ENCODE measurements at places on chromosomes 6 and 20. TPM values are rescaled to one million over a fixed set of nuclear protein-coding genes. Genes with fewer than 3 reads are reported as not detected.

The LY6G6C gene
- polyA plus RNA-seq: 0.62 TPM

The ZNF831 gene
- polyA plus RNA-seq: 0.21 TPM

The NKAPL gene
- 0.97 TPM for polyA plus RNA-seq

The TRIM10 gene
- polyA plus RNA-seq: 0.65 TPM

The ZC3H12D gene
- polyA plus RNA-seq: 0.23 TPM

The GINS1 gene
- 8.7 TPM for polyA plus RNA-seq

The BANF2 gene
- polyA plus RNA-seq: not detected

The KHDC1 gene
- polyA plus RNA-seq: 2.9 TPM

DNA sequence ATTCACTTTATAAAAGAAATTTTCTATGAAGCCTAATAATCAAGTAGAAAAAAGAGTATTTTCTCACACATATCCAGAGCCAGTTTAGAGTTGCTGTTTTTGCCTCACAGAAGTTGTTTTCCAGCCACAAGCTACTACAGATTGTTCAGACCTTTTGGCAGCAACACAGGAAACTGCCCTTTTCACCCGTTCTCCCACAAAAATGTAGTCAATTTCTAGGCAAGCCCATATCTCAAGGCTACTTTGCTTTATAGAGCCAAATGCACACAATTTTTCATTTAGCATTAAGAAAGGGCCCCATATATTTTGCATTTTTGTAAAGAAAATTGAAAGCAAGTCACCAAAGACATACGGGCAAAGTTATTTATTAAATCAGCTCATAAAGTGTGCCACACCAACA is 49.5 kb downstream of the EPB41L2 start:
- peak; percentile 86 for DNase-seq

DNA sequence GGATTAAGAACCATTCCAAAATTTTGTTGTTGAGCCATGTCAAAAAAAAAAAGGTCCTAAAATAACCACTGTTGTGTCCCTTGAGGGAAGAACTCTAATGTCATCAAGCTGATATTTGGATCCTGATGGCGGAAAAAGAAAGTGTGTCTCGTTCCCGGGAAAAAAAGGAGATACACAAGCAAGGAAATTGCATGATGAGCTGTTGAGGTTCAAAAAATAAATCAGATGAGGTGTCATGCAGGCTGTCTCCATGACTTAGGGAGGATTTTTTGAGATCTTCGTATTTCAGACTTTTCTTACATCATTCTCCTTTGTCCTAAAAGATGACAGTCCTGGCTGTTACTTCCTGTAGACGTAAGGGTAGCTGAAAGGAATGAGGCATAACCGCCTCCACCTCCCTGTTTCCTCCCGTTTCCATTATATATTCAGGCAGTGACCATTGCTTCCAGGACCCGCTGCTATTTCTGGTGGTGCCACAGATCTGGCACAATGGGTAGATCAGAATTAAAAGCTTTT is 117.3 kb upstream of the TNFAIP3 start:
- peak; percentile 85 for DNase-seq

DNA sequence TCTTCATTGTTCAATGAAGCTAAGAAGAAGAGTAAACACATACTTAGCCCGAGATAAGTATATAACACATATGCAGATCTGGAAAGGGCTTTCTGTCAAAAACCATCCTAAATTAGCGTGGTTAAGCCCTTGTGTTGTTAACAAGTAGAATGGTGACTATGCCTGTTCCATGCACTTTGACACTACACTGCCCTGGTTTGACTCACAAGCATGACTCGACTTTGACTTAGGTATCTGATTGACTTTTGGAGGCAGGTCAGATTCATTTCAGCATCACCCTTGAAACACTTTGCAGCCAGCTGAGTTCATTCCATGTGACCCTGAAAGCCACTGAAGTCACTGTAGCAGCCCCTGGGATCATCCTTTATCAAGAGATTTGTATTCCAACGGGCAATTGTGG is 239.8 kb downstream of the TBX18 start:
- no peak for DNase-seq

GRCh38 chr6:42366999-42367352 is 84.8 kb downstream of the TRERF1 start:
- no peak for DNase-seq

DNA sequence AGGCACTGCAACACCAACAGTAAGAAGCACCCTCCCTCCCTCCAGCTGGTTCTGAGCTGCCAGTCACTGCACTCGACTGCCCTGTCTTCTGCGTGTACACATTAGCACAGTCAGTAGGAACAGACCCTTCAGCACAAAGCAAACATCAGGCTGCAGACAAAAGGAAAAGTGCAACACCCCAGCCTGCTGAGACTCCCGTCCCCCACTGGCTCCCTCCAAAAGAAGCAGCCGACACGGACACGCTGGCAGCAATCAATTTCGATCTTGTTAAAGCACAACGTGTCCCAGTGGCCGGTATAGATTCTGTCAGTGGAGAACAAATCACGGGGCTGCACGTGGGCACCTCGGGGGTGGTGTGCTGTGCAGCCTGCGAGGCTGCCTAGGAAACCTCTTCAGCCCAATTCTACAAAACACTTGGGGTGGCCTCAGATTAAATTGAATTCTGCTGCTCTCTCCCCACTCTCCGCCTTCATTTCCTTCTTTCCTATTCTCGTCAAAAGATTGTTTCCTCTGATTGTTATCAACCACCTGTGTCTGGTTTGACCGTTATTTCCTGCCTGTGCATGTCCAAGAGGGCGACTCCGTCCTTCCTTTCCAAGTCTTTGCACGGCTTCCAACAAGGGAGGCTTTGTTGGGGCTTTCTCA is 38.7 kb downstream of the TRAF3IP2 start:
- no peak for DNase-seq

DNA sequence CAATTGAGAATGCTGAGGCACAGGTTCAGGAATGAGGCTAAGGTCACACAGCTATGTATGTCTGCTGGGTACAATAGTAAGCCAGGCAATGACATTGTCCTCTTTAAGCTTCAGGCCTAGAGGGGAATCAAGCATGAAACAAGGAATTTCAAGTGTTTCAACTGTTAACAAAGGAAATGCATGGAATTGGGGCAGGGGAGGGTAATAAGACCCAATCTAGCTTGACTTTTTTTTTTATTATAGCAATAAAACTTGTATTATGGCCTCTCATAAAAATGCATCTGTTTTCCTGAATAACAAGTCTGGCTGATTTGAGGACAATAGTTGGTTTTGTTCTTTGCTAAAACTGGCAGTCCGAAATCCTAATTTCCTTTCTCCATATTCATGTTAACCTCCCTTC is 336.7 kb downstream of the CBLN4 start:
- DNase-seq: no peak

DNA sequence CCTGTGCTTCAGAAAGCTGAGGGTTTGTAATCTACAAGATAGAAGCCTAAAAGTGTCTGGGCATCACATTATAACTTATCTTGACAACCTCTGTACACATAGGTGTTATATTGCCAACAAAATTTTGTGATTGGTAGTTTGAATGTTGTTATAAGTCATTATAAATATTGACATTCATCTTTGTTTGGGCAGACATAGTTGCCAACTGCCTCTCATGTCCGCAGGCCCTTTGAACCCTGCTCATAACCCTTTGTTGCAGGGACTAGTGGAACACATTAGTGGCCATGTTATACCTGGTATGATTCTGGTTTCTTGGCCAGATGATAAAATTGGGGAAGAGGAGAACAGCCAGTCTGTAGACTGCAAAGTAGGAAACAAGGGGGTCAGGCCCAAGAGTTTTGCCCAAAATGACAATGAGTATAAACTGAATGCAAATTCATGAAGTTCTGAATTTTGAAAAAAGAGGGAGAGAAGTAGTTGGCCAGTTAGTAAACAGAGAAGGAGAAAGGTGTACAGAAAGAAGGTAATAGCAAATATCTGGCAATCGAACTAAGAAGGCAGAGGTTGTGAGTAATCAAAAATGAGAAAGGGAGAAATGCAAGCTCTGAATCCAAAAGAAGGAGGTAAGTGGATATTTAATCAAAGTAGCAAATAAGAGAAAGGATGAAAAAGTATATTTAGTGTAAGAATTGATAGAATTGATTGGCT is 21.6 kb upstream of the LMBRD1 start:
- no peak for DNase-seq

- no peak for DNase-seq
These were observed 13.2 kb upstream of the CST4 start for GRCh38 chr20:23702021-23702420.

DNA sequence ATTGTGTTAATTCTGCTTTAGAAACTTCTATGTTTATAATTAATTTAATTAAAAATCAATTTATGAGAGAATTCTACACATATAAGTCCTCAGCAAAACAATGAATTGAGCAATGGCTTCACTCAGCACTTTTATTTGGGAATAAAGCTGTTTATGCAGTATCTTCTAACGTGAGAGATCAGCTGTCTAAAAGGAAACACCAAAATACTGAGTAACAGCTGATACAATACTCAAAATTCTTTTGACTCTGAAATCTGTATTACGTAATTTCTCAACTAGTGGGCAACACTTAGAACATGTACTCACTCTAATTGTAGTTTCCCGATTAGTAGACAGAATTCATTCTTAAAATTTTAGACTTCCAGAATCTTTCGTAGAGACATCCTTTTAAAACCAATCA is 49.8 kb downstream of the MAP3K7 start:
- DNase-seq: peak; percentile 28

- DNase-seq: no peak
These were observed 9.5 kb upstream of the SMIM8 start for GRCh38 chr6:87312860-87313259.

DNA sequence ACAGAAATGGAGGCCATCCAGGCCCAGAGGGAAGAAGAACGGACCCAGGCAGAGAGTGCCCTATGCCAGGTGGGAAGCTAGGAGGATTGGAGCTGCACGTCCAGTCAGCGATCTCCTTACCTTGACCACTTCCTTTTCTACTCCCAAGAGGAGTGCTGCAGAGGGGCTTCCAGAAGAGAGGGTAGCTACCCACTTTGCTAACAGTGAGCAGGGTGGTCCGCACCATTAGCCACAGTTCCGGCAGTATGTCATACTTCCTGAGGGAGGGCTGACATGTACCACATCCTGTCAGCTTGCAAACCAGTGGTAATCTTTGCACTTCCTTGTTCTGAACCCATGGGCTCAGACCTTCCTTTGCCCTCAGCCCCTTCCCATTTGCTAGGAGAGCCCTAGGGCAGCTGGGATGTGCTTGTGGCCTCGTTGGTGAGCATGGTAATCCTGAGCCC is 35.4 kb downstream of the CEP250 start:
- peak; percentile 36 for DNase-seq

DNA sequence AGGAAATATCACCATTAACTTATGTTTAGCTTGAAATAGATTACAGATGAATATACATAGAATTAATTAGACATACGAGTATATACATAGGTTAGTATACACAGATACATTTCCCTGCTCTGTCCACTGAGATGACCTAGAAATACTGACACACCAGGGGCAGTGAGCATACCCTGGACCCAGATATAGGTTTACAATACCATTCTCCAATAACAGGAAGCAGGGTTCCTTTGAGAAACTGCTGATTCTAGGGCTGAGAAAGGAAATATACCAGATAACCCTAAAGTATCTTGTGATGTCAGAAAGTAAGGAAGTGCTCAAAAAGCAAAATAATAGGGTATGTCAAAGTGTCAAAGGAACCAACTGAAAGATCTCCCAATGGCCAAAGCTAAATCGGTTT is 322.5 kb downstream of the HAO1 start:
- DNase-seq: no peak

GRCh38 chr6:10332111-10332510 is 82.8 kb downstream of the TFAP2A start:
- no peak for DNase-seq

GRCh38 chr6:96626759-96627364 is 63.9 kb downstream of the FHL5 start:
- DNase-seq: peak; percentile 45

DNA sequence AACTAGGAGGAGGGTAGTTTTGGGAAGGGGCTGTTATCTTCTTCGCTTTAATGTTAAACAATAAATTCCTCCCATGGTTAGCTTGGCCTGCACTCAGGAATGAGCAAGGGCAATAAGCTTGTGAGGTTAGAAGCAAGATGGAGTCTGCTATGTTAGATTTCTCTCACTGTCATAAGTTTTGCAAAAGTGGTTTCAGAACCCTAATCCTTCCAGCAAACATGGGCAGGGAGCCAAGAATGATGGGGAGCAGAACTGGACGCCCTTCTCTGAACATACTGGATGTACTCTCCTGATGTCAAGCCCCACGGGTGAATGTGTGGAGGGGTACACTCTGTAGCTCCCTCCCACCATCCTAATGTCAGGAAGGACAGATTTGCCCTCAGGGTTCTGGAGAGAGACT is 22.3 kb downstream of the C6orf163 start:
- DNase-seq: no peak

- peak; percentile 40 for DNase-seq
These were observed 46.8 kb upstream of the UNC93A start for GRCh38 chr6:167244064-167244960.

DNA sequence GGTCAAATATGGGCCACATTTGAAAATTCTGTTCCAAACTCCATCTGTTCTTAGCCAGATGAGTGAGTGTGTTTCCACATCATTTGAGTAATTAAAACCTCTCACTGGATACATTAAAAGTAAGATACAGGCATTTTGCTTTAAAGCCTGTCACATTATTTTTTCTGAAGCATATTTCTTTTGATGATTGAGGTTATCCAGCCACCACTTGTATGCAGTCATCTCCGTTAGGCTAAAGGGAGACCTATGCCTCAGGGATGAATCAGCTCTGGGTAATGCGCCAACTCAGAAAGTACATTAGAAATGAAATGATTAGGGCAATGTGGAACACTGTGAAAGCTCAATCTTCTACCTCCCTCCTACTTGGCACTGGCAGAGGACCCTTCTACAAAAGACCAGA is 90.7 kb downstream of the SNAP25 start:
- no peak for DNase-seq

- no peak for DNase-seq
These were observed 189.8 kb upstream of the GRIK2 start for GRCh38 chr6:101203664-101204063.

- no peak for DNase-seq
These were observed 152.3 kb downstream of the ZMYND8 start for GRCh38 chr20:47204008-47204849.
